ENCODE measurements at places on chromosomes 12 and 14. TPM values are rescaled to one million over a fixed set of nuclear protein-coding genes. Genes with fewer than 3 reads are reported as not detected.

HOTAIR gene
- not detected for total RNA-seq

LALBA gene
- not detected for total RNA-seq

SPIC gene
- total RNA-seq, result not detected

POP5 gene
- 29.7 TPM for total RNA-seq

IL25 gene
- total RNA-seq, result not detected

ANKRD33 gene
- total RNA-seq, result 0.09 TPM

SLC38A4 gene
- total RNA-seq, result 1.4 TPM

KRT85 gene
- not detected for total RNA-seq

ANO4 gene
- 44.3 TPM for total RNA-seq

TCL1B gene
- total RNA-seq, result not detected

PFDN5 gene
- total RNA-seq, result 236 TPM

PPM1H gene
- total RNA-seq, result 26.5 TPM

OR4E2 gene
- total RNA-seq, result not detected

PLEKHG7 gene
- total RNA-seq, result not detected

ITPR2 gene
- total RNA-seq, result 38.6 TPM

GDF11 gene
- total RNA-seq, result 11.8 TPM

KRT3 gene
- total RNA-seq, result not detected

GAS2L3 gene
- total RNA-seq, result 96.2 TPM

DLST gene
- 43.9 TPM for total RNA-seq

PPP1CC gene
- total RNA-seq, result 129 TPM

SDS gene
- total RNA-seq, result not detected

ADCY4 gene
- total RNA-seq, result 5.2 TPM

KRT4 gene
- total RNA-seq, result not detected

ERBB3 gene
- total RNA-seq, result 4.7 TPM

KCNC2 gene
- total RNA-seq, result 20.2 TPM

TSPAN11 gene
- 17.3 TPM for total RNA-seq

MAGOHB gene
- total RNA-seq, result 28.9 TPM

LPAR5 gene
- total RNA-seq, result 0.82 TPM

MEG3 gene
- 580 TPM for total RNA-seq

CNOT2 gene
- 223 TPM for total RNA-seq

PRH1 gene
- total RNA-seq, result 105 TPM

CLEC1A gene
- 0.54 TPM for total RNA-seq

WDR20 gene
- total RNA-seq, result 36.5 TPM

IGF1 gene
- 7.1 TPM for total RNA-seq

GLIPR1L1 gene
- not detected for total RNA-seq

HVCN1 gene
- 4.1 TPM for total RNA-seq

PLBD1 gene
- total RNA-seq, result 1.6 TPM

FAIM2 gene
- 14.1 TPM for total RNA-seq

VASH1 gene
- 35.5 TPM for total RNA-seq

MNAT1 gene
- total RNA-seq, result 71.0 TPM

LRRK2 gene
- total RNA-seq, result 10.7 TPM

ALDH1L2 gene
- 7.0 TPM for total RNA-seq

HCAR3 gene
- total RNA-seq, result 0.82 TPM

DTX1 gene
- 18.4 TPM for total RNA-seq

CD163L1 gene
- 5.4 TPM for total RNA-seq

SLCO1A2 gene
- 5.9 TPM for total RNA-seq

DCAF5 gene
- total RNA-seq, result 34.2 TPM

TMEM30B gene
- total RNA-seq, result 0.27 TPM

MMP17 gene
- 15.3 TPM for total RNA-seq

CISTR gene
- total RNA-seq, result not detected

TMEM119 gene
- 1.1 TPM for total RNA-seq

SLC6A12 gene
- total RNA-seq, result 11.1 TPM

PRMT5 gene
- total RNA-seq, result 48.2 TPM

HOXC9 gene
- not detected for total RNA-seq

Data from cerebellum (tissue), 4 donors.